ENCODE measurements at places on chromosomes 7 and 10.

GRCh38 chr10:3412646-3413045, 240.1 kb upstream of the PITRM1 start:
- DNase-seq, result no peak

GRCh38 chr7:153514032-153514431, 538.2 kb upstream of the DPP6 start:
- DNase-seq, result no peak

DNA sequence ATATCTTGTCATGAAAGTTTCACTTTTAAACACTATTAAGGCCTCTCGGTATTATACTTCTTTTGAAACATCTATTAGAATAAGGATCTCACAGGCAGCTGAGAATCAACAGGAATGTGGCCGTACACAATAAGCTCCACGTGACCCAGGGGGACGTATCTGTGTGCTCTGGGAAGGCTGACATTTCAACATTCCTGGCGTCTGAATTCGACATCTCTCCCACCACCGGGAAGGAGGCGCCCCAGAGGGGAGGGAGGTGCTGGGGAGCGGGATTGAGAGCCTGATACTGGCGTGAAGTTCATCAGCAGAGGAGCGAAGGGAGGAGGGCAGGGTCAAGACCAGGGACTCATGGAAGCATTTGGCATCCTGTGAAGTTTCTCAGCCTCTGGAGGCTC, 401.3 kb downstream of the DNAJB6 start:
- DNase-seq, result peak; percentile 86

DNA sequence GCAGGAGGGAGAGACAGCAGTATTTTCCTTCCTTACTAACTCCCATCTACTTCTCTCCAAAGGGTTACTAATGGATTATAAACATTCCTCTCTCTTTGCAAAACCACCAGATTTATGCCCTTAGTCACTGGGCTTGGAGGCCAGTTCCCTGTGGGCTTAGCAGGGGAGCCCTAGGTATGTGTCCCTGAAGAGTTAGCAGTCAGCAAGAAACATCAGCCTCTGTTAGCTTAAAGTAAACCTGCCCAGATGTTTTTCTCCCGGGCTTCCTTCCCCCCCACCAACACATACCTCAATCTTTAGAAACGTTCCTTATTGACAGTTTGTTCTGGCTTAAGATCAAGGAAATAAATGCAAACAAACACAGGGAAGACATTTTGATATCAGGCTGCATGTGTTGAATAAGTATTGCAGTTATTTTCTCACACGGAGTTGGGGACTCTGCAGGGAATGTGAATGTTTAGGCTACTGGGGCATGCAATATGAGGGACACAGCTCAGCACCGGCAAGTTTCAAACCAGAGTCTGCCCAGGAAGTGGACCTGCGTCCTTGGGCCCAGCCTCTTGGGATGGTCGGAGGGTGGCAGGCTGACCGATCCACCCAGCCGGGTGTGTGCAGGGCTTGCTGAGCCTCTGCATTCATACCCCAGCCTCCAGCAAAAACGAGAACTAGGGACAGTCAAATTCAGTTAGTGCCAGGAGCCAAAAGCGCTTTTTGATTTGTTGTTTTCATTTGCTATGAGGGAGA, 252.0 kb upstream of the GRB10 start:
- peak; percentile 20 for DNase-seq

GRCh38 chr10:58642283-58642682, 129.6 kb downstream of the BICC1 start:
- DNase-seq, result no peak

Data from neural progenitor cell (in vitro differentiated cells).